ENCODE measurements at places on chromosomes 16 and 17.

DNA sequence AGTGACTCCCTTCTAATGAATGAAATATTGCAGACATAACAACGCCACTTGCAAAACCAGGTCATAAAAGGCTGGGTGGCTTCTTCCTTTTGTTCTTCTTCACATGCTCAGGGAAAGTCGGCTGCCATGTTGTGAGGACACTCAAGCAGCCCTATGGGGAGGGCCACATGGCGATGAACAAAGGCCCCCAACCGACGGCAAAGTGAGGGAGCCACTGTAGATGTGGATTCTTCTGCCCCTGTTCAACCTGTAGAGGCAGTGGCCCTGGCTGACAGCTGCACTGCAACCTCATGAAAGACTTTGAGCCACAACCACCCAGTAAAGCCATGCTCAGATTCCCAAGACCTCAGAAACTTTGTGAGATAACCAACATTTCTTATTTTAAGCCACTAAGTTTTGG is 203.5 kb upstream of the TNRC6C start:
- no peak for DNase-seq

- no peak for DNase-seq
These were observed at the start of gene TLCD2 for GRCh38 chr17:1709971-1710806. TLCD2 (minus strand) TSS chr17:1710377; CDS start chr17:1710242, 135 bp downstream.

- DNase-seq = no peak
These were observed 1.2 kb upstream of the AKAP10 start for GRCh38 chr17:19978805-19979211.

DNA sequence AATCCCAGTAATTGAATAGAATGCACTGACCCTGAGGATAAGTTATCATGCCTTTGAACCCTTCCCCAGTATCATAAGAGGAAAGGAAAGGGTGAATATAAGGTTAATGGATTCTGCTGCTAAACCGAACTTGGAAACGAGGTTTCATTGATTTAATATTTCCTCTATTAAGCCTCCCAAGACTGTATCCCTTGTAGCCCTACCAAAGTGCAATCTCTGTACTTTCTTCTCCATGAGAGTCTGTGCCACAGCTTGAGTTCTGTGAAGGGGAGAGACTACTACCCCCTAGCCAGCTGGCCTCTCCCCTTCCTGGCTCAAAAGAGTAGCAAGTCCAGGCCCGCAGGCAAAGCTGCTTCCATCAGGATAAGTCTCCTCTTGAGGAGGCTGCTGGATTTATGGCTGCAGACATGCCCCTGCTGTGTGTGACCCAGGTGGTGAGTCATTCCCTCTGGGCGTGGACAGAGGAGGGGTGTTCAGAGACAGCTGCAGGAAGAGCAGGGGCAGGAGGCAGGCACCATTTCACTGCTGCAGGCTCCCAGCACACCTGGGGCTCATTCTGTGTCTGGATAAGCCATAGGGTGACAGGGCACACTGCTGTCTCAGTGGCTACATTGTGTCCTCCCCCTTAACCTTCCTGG is 58.4 kb downstream of the TOM1L2 start:
- peak; percentile 23 for DNase-seq

DNA sequence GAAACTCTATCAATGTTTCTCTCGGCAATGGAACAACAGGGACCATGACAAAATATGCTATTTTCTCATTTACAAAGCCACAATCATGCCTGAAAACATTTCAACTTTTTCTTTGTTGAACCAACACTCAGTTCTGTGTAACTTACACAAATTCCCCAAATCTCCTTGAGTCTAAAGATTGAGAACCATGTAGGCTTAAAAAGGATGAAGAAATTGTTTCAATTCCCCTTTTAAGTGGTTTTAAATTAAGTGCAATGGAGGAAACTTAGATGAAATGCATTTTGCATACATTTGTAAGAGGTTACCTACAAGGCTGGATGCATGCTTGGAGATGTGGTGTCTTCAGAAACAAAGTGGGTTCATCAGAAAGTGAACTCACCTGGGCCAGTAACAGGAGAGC is 566.4 kb upstream of the CDH11 start:
- no peak for DNase-seq

DNA sequence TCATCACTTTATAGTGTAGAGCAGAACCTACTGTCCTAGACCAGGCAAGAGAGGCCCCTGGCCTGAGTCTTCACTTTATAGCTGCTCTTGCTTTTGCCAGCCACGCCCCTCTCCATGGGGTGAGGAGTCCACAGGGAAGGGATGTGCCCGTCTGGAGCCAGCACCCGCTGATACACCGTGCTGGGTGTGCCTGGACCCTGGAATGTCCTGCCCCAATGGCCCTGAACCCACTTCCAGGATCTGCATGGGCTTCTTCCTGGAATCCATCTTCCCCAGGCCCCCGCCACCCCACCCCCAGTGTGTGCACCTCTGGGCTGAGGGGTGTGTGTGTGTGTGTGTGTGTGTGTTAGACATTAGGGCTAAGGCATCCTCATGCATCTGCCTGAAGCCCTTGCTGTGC is 44.9 kb downstream of the MEOX1 start:
- no peak for DNase-seq

DNA sequence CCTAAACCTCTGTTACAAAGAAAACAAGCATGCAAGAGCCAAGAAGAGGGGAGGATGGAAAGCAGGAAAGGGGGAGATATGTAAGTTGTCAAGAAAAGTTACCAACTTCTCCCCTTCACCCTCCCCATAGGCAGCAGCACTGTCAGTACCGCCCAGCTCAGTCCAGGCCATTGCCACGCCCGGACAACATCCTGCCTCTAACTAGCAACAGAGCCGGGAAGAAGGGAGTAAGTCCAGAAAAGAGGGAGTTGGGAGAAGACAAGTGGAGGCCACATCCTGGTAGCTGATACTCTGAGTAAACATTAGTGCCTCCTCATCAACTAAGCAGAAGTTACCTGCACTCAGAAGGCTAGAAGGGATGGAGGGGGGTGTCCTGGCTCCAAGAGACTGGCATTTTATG is 113.6 kb downstream of the SMG6 start:
- no peak for DNase-seq

- no peak for DNase-seq
These were observed 3.6 kb downstream of the MAP2K4 start for GRCh38 chr17:12024327-12024726.

- no peak for DNase-seq
These were observed 2.7 kb upstream of the TRAF7 start for GRCh38 chr16:2152695-2153506.

- peak; percentile 55 for DNase-seq
These were observed 1.6 kb downstream of the MYO1C start for GRCh38 chr17:1490643-1491442.

DNA sequence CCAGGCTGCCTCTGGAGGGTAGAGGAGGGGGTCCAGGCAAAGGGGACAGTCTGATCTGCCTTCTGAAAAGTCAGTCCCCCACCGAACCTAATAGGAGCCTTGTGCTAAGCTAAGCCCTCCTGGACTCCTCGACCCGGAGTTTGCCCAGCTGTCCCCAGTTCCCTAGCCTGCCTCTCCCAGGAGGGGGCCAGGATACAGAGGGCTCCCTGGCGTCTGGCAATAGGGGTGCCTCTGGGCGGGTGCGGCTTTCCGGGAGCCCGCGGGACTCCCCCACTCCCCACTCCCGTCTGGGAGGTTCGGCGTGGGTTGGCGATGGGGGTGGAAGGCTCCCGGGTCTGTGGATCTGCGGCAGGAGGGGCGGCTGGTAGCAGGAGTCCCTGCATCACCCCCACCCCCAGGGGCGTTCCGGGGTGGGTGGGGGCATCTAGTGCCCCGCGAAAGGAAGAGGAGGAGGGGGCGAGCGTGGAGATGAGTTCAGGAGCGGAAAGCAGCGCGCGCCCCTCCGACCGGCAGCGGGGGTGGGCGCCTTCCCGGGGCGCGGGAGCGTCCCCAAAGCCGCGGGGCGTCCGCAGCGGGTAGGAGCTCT is 1.2 kb downstream of the GSG1L start:
- no peak for DNase-seq

DNA sequence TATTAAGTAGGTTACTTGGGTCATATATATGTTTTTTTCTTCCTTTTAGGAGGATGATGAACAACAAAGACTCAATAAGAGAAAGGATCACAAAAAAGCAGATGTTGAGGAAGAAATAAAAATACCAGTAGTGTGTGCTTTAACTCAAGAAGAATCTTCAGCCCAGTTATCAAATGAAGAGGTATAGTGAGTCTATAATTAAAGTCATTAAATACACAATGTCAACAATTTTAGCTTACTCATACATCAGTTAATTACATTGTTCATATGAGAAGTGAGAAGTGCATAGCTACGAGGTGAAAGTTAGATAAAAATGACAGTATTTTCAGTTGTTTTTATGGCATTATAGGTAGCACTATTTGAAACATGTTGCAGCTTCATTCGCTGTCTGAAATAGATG is 65.2 kb downstream of the NUP88 start:
- DNase-seq = no peak

- DNase-seq = no peak
These were observed 39.1 kb downstream of the BCAS3 start for GRCh38 chr17:60716766-60717165.

DNA sequence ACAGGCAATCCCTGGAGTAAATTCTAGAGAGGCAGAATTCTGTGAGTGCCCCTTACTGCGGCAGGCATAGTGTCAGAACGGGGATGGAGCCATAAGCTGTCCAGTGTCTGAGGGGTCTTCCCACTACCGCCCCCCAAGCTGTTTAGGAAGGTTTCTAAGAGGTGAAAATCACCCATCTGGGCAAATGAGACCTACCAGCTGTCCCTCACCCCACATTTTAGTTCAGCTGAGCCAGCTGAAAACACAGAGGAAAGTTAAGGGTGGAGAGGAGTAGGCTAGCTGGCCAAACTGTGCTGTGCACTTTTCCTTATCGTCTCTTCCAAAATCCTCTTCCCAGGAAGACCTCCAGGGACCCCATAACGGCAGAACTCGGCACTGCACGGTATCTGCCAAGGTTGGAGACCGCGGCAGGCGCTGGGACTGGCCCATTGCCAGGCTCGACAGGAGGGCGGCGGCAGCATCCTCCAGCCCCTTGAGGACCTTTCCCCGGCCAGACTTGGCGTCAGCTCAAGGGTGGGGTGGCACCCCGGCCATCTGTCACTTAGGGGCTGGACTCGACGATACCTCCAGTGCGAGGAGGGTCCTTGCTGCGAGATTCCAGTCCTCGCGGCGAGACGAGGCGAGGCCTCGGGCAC is 955 bp downstream of the ACLY start:
- peak; percentile 30 for DNase-seq

GRCh38 chr17:63753215-63753614 is 11.6 kb upstream of the STRADA start:
- no peak for DNase-seq
